ENCODE measurements at places on chromosomes 11 and 22.

- DNase-seq: no peak
These were observed 636.8 kb upstream of the CCDC179 start for GRCh38 chr11:23497040-23497439.

DNA sequence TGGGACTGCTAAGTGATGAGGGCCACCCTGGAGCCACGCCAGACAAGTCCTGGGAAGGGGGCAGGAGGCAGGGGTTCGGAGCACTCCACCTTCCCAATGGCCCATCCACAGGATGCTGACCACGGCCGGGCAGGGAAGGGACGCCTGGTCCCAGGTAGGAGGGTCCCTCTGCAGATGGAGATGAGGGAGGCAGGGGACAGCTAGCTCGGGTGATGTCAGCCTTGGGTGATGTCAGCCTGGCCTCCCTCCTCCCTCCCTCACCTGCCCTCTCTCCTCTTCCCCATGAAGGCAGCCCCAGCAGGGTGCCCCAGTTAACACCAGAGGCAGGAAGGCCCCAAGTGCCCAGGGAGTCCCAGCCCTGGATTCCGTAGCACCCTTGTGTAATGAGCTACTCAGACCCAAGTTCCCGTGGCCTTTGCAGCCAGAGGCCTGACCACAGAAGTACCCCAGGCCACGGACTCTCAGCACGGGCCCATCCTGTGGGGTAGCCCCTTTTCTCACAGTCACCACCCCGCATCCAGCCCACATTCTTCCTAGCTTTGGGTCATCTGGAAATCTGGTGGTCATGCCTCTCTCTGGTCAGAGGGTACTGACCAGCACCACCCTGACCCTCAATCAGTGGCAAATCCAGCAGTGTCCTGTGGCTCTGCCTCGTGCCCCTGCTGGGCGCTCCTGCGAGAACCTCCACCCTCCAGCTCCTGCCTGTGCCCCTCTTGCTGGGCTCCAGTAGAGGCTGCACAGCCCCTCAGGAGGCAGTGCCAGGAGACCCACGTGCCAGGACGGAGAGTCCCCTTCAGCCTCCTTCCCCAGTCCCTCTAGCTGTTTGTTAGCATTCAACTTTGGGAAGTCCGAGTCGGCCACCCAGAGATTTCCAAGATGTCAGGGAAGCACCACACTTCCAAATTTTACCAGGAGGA lies 47.4 kb downstream of the SHANK2 start:
- DNase-seq: no peak

GRCh38 chr11:47411884-47412746 lies 3.7 kb downstream of the SLC39A13 start:
- DNase-seq: no peak

- DNase-seq: no peak
These were observed 121.6 kb downstream of the DDX10 start for GRCh38 chr11:108786281-108786990.

GRCh38 chr11:66688561-66689534 lies 11.2 kb upstream of the RBM4B start:
- DNase-seq: no peak

DNA sequence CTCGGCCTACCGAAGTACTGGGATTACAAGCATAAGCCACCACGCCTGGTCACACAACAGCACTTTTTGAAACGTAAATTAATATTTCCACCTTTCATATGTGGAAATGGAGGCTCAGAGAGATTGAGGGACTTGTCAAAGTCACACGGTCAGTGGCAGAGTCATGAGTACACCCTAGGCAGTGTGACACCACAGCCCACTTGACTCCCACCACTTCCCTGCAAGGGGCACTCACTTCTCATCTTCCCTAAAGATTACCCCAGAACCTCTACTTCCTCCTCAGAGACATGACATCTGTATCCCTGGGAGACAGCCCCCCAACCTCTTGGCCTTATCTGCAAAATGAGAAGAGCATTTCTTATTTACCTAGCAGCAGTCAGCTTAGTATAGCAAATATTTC lies 16.5 kb upstream of the MYOD1 start:
- no peak for DNase-seq

GRCh38 chr11:58609723-58610122 lies 12.7 kb upstream of the CNTF start:
- DNase-seq: no peak

DNA sequence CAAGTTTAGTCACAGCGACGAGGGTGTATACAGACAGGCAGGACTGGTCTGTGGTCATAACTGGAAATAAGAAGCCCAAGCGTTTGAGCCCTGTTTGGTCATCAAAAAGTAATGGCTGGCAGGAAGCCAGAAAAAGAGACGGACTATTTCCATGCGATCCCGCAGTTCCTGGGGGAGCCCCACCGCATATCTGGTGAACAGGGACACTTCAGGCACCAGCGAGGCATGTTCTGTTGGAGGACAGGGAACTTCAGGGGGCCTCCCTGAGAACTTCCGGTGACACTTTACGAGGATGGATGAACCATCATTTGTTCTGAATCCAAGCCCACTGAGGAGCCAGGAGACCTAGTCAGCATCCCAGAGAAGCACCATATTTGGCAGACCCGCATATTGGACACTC lies 29.7 kb upstream of the TRIM29 start:
- no peak for DNase-seq

DNA sequence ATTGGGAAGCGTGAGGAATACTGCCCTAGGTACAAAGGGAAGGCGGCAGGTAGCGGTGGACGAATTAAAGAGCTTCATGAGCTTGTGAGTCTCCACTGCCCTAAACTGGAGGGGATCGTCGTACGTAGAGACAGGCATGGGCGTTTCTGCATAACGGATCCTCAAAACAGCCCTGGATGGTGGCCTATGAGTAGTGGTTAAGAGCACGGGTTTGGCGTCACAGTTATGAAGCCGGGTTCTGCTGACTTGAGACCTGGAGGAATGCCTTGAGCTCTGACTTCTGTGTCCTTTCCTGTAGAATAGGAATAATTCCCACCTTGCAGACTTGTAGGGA lies 335 bp downstream of the TMEM138 start:
- DNase-seq: no peak

DNA sequence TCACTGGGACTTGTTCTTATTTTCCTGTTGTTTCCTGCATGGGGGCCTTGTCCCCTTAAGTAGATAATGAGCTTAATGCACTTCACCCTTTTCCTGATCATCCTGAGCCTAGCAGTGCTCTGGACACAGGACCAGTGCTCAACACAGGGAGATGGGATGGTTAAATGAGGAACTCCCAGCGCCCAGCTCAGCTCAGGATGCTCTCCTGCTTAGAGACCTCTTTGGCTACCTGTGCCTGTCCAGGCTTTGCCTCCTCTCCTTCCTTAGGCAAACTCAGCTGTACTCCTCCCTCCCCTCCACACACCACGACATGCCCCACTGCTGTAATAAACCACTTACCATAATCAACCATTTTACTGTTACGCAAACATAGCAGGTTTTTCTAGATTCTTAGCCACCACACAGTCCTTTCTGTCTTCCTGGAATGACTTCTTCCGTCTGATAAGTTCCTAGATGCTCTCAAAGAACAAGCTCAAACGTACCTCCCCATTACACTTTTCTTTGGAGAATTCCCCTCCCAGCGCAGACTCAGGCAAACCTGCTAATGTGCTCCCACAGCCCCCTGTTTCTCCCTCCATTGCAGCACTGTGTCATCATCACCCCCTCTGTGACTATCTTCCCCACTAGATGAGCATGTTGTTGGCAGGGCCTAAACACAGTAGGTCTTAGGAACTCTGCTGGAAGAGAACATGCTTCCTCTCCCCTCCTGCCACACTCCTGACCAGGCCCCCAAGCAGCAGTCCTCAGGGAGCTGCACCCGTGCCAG lies 113.6 kb downstream of the MICAL2 start:
- no peak for DNase-seq

- no peak for DNase-seq
These were observed 845.4 kb downstream of the OPCML start for GRCh38 chr11:132686886-132687285.

DNA sequence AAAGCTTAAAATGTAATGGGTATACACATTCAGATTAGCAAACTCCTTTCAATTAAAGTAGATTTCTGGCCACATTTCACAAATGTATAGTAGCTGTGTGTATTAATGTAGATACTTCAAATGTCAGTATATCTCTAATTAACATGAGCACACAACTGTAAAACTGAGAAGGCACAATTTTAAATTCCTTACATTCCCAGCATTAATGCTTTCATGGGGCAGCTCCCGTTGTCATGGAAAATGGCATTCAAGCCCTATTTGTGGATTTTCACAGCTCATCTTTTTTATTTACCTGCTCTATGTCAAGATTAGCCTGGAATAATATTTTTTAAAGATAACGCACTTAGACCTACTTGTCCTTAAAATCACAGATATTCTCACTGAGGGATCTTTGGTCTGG lies 113.6 kb upstream of the SOX6 start:
- no peak for DNase-seq

DNA sequence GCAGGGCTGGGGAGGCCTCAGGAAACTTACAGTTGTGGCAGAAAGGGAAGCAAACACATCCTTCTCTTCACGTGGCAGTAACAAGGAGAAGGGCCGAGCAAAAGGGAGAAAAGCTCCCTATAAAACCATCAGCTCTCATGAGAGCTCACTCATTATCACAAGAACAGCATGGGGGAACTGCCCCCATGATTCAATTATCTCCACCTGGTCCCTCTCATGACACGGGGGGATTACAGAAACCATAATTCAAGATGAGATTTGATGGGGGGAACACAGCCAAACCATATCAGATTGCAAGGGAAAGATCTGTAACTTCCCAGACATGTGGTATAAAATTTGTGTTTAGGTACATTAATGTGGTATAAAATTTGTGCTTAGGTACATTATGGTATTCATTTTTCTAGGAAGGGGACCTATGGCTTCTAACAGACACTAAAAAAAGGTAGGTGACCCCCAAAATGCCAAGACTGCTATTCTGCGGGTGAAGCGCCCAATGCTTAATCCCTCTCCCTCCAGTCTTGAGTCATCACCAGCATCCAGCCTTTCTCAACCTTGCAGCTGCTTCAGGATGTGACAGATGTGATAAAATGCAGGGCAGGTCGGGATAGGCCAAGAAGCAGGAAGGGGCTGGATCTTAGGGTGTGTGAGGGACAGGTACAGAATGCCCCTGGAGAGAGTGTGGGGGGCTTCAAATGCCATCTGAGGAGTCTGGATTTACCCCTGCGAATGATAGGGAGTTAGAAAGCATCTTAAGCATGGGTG lies 57.7 kb upstream of the AMPD3 start:
- no peak for DNase-seq

DNA sequence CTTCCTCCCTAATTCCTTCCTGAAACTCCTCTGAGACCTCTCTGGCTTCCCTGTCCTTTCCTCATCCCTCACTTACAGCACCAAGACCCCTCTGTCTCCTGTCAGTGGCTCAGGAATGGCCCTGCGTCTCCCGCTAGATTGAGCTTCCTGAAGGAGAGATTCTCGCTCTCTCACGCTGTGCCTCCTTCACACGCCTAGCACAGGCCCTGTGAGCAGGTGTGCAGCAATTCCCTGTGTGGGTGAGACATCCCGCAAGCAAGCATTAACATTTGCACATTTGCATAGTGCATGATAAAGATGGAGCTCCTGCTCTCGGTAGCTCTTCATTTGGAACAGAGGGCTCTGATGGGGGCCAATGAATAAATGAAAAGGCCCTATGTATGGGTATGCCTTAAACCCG lies 159.8 kb downstream of the ADAMTS15 start:
- no peak for DNase-seq

GRCh38 chr11:32094923-32095322 lies 4.0 kb downstream of the RCN1 start:
- DNase-seq: no peak

GRCh38 chr11:70834984-70835560 lies 417.3 kb downstream of the SHANK2 start:
- DNase-seq: no peak

- no peak for DNase-seq
These were observed 87.8 kb downstream of the WNT7B start for GRCh38 chr22:45889093-45889538.

DNA sequence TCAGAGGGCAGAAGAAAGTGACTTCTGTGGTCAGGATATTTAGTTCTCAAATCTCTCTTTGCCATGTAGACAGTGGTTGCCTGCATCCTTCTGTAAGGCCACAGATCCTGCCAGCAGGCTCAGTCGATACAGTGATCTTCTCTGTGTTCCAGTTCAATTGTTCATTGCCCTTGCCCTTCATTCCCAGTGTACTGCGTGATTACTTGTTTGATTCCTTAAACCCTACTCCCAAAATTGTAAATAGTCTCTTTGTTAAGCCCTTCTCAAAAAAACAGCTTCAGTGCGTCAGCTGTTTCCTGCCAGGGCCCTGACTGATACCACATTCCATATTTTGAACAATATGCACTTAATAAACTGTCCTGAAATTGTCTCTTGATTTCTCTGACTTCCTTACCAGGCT lies 9.3 kb upstream of the TYR start:
- DNase-seq: no peak

- DNase-seq: no peak
These were observed 39.0 kb downstream of the MAML2 start for GRCh38 chr11:96303980-96304379.

DNA sequence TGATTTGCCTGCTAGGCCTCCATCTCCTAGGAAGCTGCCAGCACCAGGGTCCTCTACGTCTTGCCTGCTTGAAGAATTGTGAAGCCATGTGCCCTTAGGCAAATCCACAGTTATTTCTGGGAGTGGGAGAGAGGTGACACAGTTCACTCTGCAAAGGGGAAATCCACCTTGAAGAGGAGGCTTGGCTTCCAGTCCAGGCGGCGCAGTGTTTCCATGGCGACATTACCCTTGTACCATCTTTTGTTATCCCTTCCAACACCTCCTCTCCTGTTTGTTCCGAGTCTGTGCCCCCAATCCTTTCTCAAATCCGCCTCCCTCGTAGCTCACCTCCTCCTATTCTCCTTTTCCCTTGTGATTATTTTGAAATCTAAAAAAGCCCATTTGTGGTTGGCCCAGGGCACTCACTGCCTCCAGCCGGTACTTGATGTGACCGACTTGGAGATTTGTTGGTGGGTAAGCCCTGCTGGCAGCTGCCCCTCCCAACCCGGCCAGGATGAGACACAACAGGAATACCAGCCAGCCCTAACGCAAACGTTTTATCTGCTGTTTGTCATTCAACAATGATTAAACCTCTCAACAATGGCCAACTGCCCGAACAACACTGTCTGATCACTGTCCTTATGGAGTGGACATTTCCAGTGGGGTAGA lies 18.4 kb downstream of the SYT13 start:
- no peak for DNase-seq

DNA sequence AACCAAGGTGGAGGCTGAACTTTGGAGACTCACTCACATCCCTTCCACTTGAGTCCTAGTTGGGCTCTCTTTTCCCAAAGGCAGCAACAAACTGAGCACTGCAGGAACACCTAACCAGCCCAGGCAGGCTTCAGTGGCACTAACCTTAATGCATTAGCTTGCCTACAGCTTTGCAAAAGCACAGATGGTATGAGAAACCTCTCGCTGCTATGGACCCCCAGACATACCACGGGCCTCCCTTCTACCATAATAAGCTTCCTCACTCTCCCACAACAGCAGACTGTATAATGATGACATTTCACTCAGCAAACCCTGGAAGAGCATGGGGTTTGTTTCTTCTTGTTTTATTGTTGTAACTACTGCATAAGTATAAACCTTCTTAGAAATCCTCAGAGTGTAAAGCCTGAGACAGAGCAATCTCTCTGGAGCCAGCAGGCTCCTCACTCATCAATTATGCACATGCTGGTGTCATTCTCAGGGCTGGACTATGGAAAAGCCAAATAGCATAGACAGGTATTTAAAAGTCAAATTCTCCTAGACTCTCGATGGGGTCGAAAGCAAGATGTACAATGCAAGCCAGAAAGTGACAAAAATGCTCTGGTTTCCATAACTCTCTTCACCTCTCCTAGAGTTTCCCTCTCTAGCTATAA lies 167.6 kb downstream of the NXPE2 start:
- no peak for DNase-seq
